Aorta (tissue), 5 donors: ENCODE measurements at places on chromosomes 7 and 10. TPM values are rescaled to one million over a fixed set of nuclear protein-coding genes. Genes with fewer than 3 reads are reported as not detected.

Gene PRRT4
- 5.8 TPM for total RNA-seq

Gene SLC26A4
- total RNA-seq = 2.3 TPM

DNA sequence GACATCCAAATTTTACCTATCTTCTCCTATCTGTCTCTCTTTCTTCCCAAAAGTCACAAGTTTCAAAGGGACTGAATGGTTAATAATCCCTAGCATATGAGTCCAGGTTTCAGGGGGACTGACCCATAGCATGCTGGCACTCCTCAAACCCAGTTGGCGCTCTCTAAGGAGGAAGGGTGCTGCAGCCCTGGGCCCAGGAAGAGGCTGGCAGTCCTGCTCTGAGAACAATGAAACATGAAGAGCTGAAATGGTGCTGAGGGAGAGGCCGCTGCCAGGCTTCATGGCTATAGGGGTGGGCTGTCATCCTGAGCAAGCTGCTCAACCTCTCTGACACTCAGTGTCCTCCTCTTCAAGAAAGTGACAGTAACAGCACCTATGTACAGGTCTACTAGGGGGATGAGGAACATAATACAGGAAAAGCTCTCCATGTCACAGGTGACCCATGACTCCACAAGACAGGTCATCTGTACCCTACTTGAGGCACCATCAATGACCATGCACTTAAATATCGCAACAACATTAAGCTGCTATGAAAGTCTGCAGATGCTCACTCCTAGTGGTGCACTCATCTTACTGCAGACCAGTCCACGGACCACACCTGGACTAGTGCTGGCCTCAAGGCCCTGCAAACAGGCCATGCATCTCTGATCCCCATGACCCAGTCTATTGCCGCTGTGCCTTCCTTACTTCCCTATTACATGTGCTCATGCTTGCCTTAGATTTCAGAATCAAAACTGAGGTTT lies 17.0 kb downstream of the COBL start:
- H3K27me3 ChIP-seq = no peaks in the 10 kb centered on the region
- no peaks in the 10 kb centered on the region for H3K4me1 ChIP-seq
- no peak overlapping the region for H3K4me3 ChIP-seq
- no peak overlapping the region for H3K27ac ChIP-seq
- no peak for DNase-seq

Gene BLNK
- total RNA-seq = 20.2 TPM

DNA sequence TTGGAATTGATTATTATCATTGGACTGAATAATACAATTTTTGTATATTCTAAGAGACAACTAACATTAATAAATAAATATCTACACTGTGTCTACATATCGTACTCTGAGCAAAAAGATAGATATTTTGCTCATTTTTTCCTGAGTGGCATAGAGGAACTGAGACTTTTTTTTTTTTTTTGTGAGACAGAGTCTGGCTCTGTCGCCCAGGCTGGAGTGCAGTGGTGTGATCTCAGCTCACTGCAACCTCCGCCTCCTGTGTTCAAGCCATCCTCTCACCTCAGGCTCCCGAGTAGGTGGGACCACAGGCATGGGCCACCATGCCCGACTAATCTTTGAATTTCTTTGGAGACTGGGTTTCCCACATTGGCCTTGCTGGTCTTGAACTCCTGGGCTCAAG lies 14.0 kb downstream of the KMT2E start:
- no peak for DNase-seq
- peaks cover 10% of the 10 kb centered on the region for H3K4me1 ChIP-seq
- no peaks in the 10 kb centered on the region for H3K27me3 ChIP-seq
- H3K36me3 ChIP-seq = no peaks in the 10 kb centered on the region
- H3K27ac ChIP-seq = no peak overlapping the region

GRCh38 chr10:98012644-98013043 lies 17.8 kb downstream of the CRTAC1 start:
- no peak overlapping the region for H3K4me3 ChIP-seq
- no peaks in the 10 kb centered on the region for H3K36me3 ChIP-seq
- no peaks in the 10 kb centered on the region for H3K4me1 ChIP-seq

DNA sequence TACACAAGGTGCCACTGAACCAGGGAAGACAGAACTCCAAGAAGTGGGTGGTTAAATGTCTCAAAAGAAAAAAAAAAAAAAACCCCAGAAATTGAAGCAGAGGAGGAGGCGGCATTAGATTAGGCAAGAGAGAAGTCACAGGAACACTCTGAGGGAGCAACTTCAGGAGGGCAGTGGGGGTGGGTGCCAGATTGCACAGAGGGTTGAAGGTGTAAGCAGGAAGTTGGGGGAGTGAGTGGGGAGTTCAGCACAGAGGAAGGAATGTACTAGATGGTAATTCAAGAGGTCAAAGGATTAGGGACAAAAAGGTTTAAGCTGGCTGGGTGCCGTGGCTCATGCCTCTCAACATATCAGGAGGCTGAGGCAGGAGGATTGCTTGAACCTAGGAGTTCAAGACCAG lies 110.0 kb upstream of the PDLIM1 start:
- no peak for DNase-seq
- H3K4me3 ChIP-seq = no peak overlapping the region
- peaks cover 22% of the 10 kb centered on the region for H3K36me3 ChIP-seq
- H3K4me1 ChIP-seq = no peaks in the 10 kb centered on the region
- no peaks in the 10 kb centered on the region for H3K27me3 ChIP-seq

Gene SLC18A3
- total RNA-seq = not detected

Gene CRPPA
- total RNA-seq = 2.4 TPM

Gene DKK1
- total RNA-seq = 0.96 TPM

- no peak overlapping the region for H3K4me3 ChIP-seq
- no peaks in the 10 kb centered on the region for H3K36me3 ChIP-seq
- DNase-seq = no peak
- H3K27me3 ChIP-seq = no peaks in the 10 kb centered on the region
Measured at GRCh38 chr10:99630433-99630832, 10.2 kb upstream of the SLC25A28 start.

GRCh38 chr7:83509255-83510021 lies 139.5 kb downstream of the SEMA3E start:
- no peak overlapping the region for H3K4me3 ChIP-seq
- no peaks in the 10 kb centered on the region for H3K27me3 ChIP-seq
- no peaks in the 10 kb centered on the region for H3K4me1 ChIP-seq
- no peaks in the 10 kb centered on the region for H3K36me3 ChIP-seq

- no peak overlapping the region for H3K27ac ChIP-seq
- peak; percentile 69 for DNase-seq
- no peaks in the 10 kb centered on the region for H3K27me3 ChIP-seq
Measured at GRCh38 chr10:43199088-43199683, 60.9 kb downstream of the CSGALNACT2 start.

Gene CD36
- total RNA-seq = 138 TPM

- H3K4me3 ChIP-seq = no peak overlapping the region
- DNase-seq = no peak
- no peak overlapping the region for H3K27ac ChIP-seq
- H3K27me3 ChIP-seq = no peaks in the 10 kb centered on the region
Measured at GRCh38 chr10:63917363-63917762, 396.2 kb downstream of the REEP3 start.

GRCh38 chr7:131385039-131385605 lies 57.4 kb downstream of the MKLN1 start:
- no peak overlapping the region for H3K27ac ChIP-seq
- H3K4me1 ChIP-seq = peaks cover 4% of the 10 kb centered on the region
- H3K36me3 ChIP-seq = no peaks in the 10 kb centered on the region
- H3K27me3 ChIP-seq = no peaks in the 10 kb centered on the region
- no peak overlapping the region for H3K4me3 ChIP-seq

Gene ATP5F1C
- total RNA-seq = 137 TPM

Gene SPDYE11
- not detected for total RNA-seq

GRCh38 chr10:96407560-96408069 lies 48.8 kb upstream of the OPALIN start:
- H3K36me3 ChIP-seq = no peaks in the 10 kb centered on the region
- H3K27ac ChIP-seq = no peak overlapping the region
- no peak for DNase-seq
- no peaks in the 10 kb centered on the region for H3K27me3 ChIP-seq
- no peaks in the 10 kb centered on the region for H3K4me1 ChIP-seq
- no peak overlapping the region for H3K4me3 ChIP-seq

DNA sequence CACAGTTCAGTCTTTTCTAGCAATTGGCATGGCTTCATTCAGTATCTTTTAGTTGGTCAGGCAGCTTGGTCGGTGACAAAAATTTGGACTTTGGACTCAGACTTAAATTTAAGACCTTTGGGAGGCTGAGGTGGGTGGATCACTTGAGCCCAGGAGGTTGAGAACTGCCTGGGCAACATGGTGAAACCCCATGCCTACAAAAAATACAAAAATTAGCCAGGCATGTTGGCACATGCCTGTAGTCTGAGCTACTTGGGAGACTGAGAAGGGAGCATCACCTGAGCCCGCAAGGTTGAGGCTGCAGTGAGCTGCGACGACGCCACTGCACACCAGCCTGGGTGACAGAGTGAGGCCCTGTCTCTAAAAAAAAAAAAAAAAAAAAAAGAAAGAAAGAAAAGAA lies 19.5 kb upstream of the ITPRID1 start:
- no peaks in the 10 kb centered on the region for H3K27me3 ChIP-seq
- no peaks in the 10 kb centered on the region for H3K36me3 ChIP-seq
- H3K4me3 ChIP-seq = no peak overlapping the region
- DNase-seq = no peak
- H3K4me1 ChIP-seq = no peaks in the 10 kb centered on the region
- no peak overlapping the region for H3K27ac ChIP-seq

DNA sequence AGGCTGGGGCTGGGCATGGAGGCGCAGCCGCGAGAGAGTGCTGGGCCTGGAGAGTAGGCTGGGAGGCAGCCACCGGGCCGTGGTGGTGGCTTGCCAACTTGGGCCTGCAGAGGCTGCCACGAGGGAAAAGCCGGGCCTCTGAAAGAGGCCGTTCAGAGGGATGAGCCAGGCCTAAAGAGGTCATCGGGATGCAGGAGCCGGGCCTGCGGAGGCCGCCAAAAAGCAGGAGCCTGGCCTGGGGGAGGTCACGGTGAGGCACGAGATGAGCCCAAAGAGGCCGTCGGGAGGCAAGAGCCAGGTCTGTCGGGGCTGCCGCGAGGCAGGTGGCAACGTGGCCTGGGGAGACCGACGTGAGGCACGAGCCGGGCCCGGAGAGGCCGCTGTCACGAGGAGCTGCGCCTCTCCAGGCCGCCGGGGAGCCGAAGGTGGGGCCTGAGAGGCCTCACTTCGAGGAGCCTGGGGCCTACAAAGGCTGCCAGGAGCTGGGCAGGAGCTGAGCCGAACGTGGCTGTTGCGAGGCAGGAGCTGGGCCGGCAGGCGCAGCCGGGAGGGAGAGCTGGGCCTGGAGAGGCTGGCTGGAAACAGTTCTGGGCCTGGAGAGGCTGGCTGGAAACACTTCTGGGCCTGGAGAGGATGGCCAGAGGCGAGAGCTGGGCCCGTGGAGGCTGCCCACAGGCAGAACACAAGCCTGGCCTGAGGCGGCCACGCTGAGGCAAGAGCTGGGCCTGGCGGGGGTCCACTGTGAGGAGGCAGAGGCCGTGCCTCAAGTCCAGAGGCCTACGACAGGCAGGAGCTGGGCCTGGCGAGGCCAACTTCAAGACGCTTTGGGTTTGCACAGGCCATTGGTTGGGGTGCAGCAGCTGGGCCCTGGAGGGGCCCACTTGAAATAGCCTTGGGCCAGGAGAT lies 24.6 kb downstream of the MDH2 start:
- DNase-seq = no peak
- no peaks in the 10 kb centered on the region for H3K4me1 ChIP-seq
- no peaks in the 10 kb centered on the region for H3K27me3 ChIP-seq
- H3K4me3 ChIP-seq = no peak overlapping the region
- no peak overlapping the region for H3K27ac ChIP-seq
- peaks cover under 1% of the 10 kb centered on the region for H3K36me3 ChIP-seq

DNA sequence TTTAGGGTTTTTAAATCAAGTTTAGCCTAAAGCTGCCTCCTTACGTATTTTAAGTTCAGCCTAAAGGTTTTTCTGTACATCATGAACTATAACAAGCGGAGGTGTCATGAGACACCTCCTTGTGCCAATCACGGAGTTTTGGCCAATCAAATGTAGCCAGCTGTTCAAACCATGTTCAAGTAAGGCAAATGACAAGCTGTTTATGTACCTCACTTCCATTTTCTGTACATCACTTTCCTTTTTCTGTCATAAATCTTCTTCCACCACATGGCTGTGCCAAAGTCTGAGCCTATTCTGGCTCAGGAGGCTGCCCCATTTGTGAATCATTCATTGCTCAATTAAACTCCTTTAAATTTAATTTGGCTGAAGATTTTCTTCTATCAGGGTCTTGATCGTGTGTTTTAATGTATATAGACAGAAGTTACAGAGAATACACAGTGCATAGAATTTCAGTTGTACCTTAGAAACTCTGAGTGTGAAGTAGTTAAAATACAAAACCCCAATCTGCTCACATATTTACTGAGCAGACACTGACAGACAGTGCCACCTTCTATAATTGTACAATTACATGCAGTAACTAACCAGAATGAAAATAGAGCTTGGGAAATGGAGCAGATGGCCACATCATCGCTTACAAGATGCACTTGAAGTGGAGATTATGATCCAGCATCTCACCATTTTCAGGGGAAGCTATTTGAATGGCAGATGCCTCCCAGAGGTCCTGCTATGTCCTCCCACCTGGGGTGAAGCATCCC lies 76.9 kb upstream of the LANCL2 start:
- H3K4me3 ChIP-seq = no peak overlapping the region
- H3K27me3 ChIP-seq = no peaks in the 10 kb centered on the region
- H3K27ac ChIP-seq = no peak overlapping the region

Gene HNRNPF
- 114 TPM for total RNA-seq

Gene MNX1
- not detected for total RNA-seq

- H3K36me3 ChIP-seq = no peaks in the 10 kb centered on the region
- DNase-seq = no peak
- no peaks in the 10 kb centered on the region for H3K27me3 ChIP-seq
- H3K27ac ChIP-seq = no peak overlapping the region
- H3K4me3 ChIP-seq = no peak overlapping the region
- no peaks in the 10 kb centered on the region for H3K4me1 ChIP-seq
Measured at GRCh38 chr7:155231241-155231800, 66.4 kb upstream of the INSIG1 start.

- no peak overlapping the region for H3K4me3 ChIP-seq
- H3K27me3 ChIP-seq = no peaks in the 10 kb centered on the region
- no peaks in the 10 kb centered on the region for H3K36me3 ChIP-seq
- H3K27ac ChIP-seq = no peak overlapping the region
- DNase-seq = no peak
Measured at GRCh38 chr7:64849250-64849923, 53.7 kb upstream of the ZNF273 start.

GRCh38 chr7:139106959-139107358 lies 2.6 kb downstream of the ZC3HAV1 start:
- H3K36me3 ChIP-seq = no peaks in the 10 kb centered on the region
- no peaks in the 10 kb centered on the region for H3K4me1 ChIP-seq
- H3K27me3 ChIP-seq = no peaks in the 10 kb centered on the region
- H3K27ac ChIP-seq = no peak overlapping the region

- no peaks in the 10 kb centered on the region for H3K27me3 ChIP-seq
- no peaks in the 10 kb centered on the region for H3K36me3 ChIP-seq
- H3K4me3 ChIP-seq = no peak overlapping the region
- DNase-seq = no peak
- H3K27ac ChIP-seq = peak overlapping the region; percentile 26
Measured at GRCh38 chr7:75599244-75599781, 107.2 kb downstream of the SPDYE5 start.

Gene OR13A1
- not detected for total RNA-seq

DNA sequence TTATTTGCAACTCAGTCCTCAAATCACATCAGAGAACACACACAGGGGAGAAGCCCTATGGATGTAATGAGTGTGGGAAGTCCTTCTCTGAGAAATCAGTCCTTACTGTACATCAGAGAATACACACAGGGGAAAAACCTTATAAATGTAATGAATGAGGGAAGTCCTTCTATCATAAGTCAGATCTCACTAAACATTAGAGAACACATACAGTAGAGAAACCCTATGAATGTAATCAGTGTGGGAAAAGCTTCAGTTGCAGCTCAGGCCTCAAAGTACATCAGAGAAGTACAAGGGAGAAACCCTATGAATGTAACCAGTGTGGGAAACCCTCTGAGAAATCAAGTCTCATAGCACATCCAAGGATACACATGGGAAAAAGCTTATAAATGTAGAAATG lies 39.0 kb upstream of the ZNF248 start:
- H3K27ac ChIP-seq = no peak overlapping the region
- H3K4me1 ChIP-seq = no peaks in the 10 kb centered on the region
- H3K27me3 ChIP-seq = no peaks in the 10 kb centered on the region
